ENCODE measurements at places on chromosomes 16 and 17. TPM values are rescaled to one million over a fixed set of nuclear protein-coding genes. Genes with fewer than 3 reads are reported as not detected.

DNA sequence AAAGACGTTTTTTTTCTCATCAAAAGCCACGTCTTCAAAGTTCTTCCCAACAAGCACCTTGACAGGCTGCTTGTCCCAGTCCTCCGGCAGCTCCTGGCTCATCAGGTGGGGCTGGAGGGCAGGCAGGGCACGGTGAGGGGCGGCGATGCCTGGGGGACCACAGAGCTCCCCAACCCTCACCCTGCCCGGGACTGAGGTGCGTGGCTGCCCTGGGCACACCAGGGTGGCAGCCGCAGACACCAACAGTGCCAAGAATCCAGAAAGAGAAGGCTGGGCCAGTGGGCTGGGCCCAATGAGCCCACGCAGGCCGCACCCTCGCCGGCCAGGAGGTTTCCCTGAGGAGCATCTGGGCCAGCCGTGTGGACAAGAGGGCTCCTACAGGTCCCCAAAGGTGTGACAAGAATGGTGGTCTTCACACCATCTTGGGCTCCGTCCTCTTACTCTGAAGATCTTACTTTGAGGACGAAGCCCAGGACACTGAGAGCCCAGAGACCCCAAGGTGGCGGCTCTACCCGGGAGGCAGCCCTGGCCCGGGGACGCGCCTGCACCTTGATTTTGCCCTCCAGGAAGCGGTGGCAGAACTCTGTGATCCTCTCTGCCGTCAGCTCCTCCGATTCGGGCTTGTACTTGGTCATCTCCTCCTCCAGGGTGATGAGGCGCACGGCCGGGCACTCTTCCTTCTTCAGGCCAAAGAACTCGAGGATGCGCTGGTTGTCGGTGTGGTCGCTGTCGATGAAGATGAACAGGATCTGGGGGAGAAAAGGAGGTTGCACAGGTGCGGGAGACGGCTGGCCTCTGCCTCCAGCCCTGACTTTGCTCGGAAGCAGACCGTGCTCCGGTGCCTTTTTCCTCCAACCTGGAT lies 11.3 kb upstream of the PPP1R27 start:
- no peak for DNase-seq

DNA sequence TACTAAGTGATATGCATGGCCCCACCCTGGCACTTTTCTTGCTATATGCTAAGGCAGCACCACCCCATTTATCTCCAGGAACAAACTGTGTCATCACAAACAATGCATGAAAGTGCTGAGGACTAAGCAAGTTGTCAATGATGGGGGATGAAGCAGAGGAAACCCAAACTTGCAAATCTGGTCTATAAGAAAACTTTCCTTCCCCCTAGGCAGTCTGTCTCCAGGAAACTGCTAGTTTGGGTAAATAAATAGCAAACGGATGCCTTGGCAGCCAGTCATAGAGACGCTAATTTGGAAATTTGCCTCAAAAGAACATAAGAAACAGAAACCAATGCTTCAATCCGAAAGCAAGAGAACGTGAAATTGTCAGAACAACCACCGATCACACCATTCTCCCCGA lies 5.6 kb upstream of the HSBP1 start:
- DNase-seq: no peak

- peak; percentile 38 for DNase-seq
Measured at GRCh38 chr17:57408071-57408811, 151.9 kb downstream of the MSI2 start.

GRCh38 chr17:43011728-43012472 lies 5.3 kb downstream of the IFI35 start:
- DNase-seq: no peak

DNA sequence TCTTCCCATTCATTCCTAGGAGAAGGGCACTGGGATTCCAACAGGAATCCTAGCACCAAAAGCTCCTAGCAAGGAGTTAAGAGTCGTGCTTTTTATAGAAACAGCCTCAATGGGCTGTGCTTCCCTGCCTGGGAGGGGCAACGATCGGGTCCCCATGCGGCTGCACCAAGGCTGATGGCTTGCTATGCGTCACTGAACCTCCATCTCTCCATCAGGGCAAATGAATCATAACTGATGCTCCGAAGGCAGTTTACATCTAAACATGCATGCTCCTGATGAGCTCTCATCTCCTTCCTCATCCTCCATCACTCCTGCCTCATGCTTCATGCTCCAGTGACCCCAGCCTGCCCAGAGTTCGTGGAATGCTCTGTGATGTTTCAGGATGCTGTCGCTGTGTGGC lies 270.5 kb downstream of the FOXL1 start:
- no peak for DNase-seq

The ZFPM1 gene
- total RNA-seq: 8.1 TPM

The HOXB9 gene
- 0.09 TPM for total RNA-seq

DNA sequence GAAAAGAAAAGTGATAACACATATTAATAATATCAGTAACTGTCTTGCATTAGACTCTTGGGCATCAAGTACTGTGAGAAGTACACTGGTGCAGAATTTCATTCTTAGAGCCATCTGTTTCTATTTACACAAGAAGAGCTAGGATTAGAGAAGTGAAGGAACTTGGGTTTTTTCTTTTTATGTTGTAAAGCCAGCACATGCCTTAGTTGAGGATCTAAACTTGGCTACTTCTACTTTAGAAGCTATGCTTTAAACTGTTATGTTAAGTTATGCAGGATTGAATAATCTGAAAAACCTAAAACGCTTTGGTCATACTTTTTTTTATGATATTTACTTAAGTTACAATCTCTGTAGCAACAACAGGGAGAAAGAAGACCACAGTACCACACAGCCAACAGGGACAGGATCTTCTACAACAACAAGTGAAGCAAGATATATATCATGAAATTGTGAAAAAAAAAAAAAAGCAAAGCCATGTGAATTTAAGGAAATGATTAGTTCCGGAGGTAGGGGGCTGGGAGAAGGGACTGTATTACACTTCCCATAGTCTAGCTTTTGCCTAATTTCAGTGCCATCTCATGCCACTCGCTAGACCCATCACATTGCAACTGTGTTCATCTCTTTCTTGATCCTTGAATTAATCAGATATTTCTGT lies 305.1 kb upstream of the GOT2 start:
- DNase-seq: no peak

DNA sequence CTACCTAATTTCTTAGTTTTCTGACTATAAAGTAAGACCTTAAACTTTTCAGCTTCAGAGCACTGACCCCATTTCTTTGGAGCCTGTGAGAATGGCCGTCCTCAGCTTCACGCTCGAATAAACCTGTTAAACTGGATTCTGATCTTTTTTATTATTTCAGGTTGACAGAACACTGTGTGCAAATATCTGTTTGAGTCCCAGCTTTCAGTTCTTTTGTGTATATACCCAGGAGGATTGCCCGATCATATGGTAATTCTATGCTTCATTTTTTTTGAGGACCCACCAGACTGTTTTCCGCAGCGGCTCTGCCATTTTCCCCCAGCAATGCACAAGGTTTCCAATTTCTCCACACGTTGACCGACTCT lies 19.8 kb upstream of the KCNH6 start:
- DNase-seq: no peak

The CSH2 gene
- not detected for total RNA-seq

DNA sequence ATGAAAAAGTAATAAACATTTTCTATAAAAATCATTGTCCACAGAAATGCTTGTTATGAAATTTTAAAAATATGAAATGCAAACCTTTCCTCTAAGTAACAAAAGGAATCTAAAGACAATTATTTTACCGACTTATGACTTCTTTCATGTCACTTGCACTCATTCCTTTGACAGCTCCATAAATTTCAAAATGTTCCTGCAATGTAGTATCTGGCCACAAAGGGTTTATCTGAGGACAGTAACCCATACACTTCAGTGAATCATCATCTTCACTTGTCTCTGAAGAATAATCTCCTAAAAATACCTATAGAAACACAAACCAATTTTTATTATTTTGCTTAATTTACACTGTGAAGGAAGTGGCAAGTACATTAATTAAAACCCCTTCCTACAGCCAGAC lies 25.6 kb upstream of the ABCA10 start:
- DNase-seq: no peak

- DNase-seq: peak; percentile 86
Measured at GRCh38 chr17:48048384-48049126, 396 bp downstream of the NFE2L1 start.

- DNase-seq: no peak
Measured at GRCh38 chr17:75249564-75249963, 11.8 kb downstream of the GGA3 start.

The STAT5A gene
- total RNA-seq: 9.7 TPM

GRCh38 chr17:31433811-31434726 lies 42.6 kb downstream of the RAB11FIP4 start:
- no peak for DNase-seq

GRCh38 chr17:50498021-50498874 lies 10.0 kb upstream of the MYCBPAP start:
- no peak for DNase-seq

DNA sequence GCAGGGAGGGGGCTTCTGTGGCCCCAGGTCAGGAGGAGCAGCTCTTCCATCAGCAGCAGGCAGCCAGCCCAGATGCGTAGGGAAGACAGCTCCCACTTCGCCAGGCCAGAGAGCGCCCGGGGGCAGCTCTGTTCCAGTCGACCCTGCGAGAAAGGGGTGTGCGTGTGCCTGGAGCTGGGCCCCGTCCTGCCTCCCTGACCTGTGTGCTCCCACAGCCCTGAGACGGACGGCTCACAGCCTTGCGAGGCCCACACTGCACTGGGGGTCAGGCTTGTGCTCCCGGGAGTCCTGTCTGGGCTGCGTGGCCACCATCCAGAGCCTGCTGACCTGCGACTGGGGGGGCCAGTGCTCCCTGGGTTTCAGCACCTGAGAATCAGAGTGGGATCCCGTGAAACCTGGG lies 469 bp upstream of the MSLN start:
- no peak for DNase-seq

The KRTAP1-1 gene
- not detected for total RNA-seq
